NCI-H460 (cell line): ENCODE measurements at places on chromosomes 6 and 20. TPM values are rescaled to one million over a fixed set of nuclear protein-coding genes. Genes with fewer than 3 reads are reported as not detected.

- DNase-seq: no peak
Measured at GRCh38 chr6:36242161-36242560, 27.7 kb upstream of the PNPLA1 start.

- no peak for DNase-seq
Measured at GRCh38 chr6:134317471-134318131, at the start of gene SGK1. SGK1 (minus strand) TSS chr6:134318112; CDS start chr6:134317460, 652 bp downstream.

GFRA4 gene
- not detected in 2 replicates for total RNA-seq

DNA sequence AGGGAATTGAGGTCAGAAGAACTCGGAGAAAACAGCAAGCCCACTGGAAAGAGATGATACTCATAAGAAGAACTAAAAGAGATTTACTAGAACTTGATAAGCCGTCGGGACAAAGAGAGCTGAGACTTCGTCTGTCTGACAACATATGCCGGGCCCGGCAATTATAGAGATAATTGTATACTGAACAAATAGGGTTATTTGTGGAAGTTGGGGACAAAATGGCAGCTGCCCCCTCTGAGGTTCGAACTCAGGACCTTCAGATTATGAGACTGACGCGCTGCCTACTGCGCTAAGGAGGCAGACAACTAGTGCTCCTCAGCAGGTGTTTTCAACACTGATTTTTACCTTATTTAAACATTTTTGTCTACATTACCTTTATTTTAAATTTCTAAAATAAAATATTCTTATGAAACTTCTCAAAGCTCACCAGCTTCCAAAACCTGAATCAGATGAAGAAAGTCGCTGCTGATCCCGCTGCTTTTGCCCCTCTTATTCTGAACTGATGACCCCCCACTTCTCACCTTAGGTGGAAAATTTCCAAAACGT, 29.3 kb upstream of the TRIM27 start:
- DNase-seq: no peak

CEP85L gene
- total RNA-seq: 8.7 and 10.7 TPM in 2 replicates

GRCh38 chr6:99604166-99605073, 2.2 kb upstream of the PRDM13 start:
- DNase-seq: no peak

GRCh38 chr20:24018796-24019195, 30.2 kb upstream of the GGTLC1 start:
- no peak for DNase-seq

DNA sequence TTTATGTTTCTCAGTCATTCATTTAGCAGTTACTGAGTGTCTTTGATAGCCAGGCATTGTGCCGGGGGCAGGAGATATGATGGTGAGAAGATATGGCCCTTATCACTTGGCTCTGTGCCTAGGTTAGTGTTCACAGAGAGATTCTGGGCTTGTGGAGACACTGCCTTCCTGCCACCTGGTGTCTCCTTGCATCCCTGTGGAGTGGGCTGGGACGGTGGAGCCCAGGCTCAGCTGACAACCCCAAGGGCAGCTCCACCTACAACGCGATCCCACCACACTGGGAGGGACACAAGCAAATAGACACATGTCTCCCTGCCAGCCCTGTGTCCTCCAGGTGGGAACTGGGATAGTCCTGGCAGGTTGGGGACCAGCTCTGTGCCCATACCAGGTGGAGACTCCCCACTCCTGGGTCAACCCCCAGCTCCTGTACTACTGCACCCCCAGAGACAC, 30.3 kb upstream of the VEGFA start:
- DNase-seq: no peak

SRSF12 gene
- 0.29 and 0.37 TPM in 2 replicates for total RNA-seq

GRCh38 chr20:60246751-60247150, 288.5 kb downstream of the CDH26 start:
- DNase-seq: no peak

- no peak for DNase-seq
Measured at GRCh38 chr20:47970282-47970903, 185.1 kb upstream of the SULF2 start.

- no peak for DNase-seq
Measured at GRCh38 chr6:79863566-79863965, 83.8 kb downstream of the ELOVL4 start.

GRCh38 chr6:145531822-145532221, 203.5 kb downstream of the EPM2A start:
- no peak for DNase-seq

- no peak for DNase-seq
Measured at GRCh38 chr6:77424761-77425160, 38.5 kb downstream of the HTR1B start.

FAM209B gene
- total RNA-seq: not detected in 2 replicates

GRCh38 chr20:63789836-63790571, 41.1 kb downstream of the ZBTB46 start:
- DNase-seq: no peak

GRCh38 chr20:41497186-41497895, 120.8 kb downstream of the CHD6 start:
- DNase-seq: no peak

EHMT2 gene
- 19.3 and 19.9 TPM in 2 replicates for total RNA-seq

DNA sequence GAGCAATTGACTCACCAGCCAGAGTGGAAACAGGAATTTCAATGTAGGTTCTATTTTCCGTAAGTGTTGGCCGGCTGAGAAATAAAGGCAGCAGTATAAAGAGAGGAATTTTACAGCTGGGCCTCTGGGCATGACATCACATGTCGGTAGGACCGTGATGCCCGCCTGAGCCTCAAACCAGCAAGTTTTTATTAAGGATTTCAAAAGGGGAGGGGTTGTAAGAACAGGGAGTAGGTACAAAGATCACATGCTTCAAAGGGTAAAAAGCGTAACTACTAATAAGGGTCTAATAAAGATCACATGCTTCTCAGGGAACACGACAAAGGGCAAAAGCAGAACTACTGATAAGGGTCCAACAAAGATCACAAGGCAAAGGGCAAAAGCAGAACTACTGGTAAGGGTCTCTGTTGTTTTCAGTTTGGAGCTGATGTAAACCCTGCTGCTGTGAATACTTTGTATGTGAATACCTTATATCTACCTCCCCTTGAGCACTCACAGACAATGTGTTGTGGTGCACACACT, 9.0 kb upstream of the TULP4 start:
- no peak for DNase-seq

- DNase-seq: no peak
Measured at GRCh38 chr6:53854843-53855567, 60.2 kb downstream of the LRRC1 start.

DNA sequence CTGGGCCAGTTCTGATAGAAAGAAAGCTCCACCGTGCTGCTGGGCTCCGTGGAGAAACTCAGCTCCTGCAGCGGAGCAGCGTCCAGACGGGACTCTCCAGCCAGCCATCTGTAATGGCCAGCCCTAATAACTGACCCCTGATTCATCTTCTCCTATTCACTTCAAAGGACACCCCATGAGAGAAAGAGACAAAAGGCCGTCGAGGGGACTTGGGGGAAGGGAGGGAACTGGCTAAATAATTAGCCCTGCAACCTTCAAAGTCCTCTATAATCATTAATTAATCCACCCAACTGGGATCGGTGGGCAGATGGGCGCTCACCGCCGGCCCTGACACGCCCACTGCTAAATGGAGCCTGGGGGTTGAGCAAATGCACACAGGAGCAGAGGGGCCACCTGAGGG, 512.4 kb downstream of the CD83 start:
- DNase-seq: no peak

- no peak for DNase-seq
Measured at GRCh38 chr6:77650098-77650663, 2.7 kb upstream of the MEI4 start.

GRCh38 chr6:22784601-22785410, 215.4 kb downstream of the HDGFL1 start:
- no peak for DNase-seq

- no peak for DNase-seq
Measured at GRCh38 chr6:17630511-17631073, 30.5 kb downstream of the FAM8A1 start.

- no peak for DNase-seq
Measured at GRCh38 chr20:33463332-33464101, 20.0 kb upstream of the SNTA1 start.

NOX3 gene
- total RNA-seq: not detected in 2 replicates

DNA sequence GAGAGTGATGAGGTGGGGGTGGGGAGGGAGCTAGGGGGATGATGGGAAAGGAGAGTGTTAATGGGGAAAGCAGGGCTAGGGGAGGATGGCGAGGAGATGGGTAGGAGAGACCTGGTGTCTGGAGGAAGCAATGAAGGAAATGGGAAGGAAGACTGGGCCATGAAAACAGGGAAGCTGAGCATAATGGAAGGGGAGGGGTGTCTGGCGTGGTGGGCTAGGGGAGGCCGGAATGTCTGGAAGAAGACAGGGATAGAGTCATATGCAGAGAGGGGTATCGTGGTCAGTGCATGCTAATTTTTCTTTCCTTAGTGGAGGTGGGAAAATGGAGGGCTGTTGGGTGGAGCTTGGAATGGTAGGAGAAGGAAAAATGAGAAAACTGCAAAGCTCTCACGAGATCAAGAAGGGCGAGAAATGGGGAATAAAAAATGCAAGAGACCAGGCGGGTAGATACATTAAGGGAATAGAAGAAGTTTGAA, 423 bp downstream of the KLHDC3 start:
- DNase-seq: no peak

GRCh38 chr6:157832250-157832967, 9.4 kb downstream of the SNX9 start:
- no peak for DNase-seq

GRCh38 chr6:110882274-110882619, 7.7 kb downstream of the AMD1 start:
- DNase-seq: no peak
